ENCODE measurements at places on chromosomes 5 and 9.

- DNase-seq = no peak
These were observed 152.3 kb downstream of the KDM4C start for GRCh38 chr9:6910032-6910431.

GRCh38 chr9:79360387-79361347 is 211.1 kb upstream of the TLE4 start:
- no peak for DNase-seq

DNA sequence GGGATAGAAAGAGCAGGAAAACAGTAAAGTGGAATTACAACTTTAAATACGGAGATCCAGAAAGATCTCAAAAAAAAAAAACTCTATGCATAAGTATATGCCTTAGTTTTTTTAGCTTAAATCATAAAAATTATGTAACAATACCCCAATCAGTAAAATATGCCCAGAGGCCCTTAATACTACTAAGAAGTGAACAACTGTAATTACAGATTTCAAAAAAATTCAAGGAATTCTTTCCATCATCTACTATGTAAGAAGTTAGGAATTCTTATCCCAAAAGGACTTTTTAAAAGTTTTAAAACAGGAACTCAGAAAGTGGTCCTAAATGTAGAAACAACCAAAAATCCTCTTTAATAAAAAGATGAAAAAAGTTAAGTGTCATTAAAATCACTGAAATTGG is 111.3 kb downstream of the SSBP2 start:
- DNase-seq = no peak

DNA sequence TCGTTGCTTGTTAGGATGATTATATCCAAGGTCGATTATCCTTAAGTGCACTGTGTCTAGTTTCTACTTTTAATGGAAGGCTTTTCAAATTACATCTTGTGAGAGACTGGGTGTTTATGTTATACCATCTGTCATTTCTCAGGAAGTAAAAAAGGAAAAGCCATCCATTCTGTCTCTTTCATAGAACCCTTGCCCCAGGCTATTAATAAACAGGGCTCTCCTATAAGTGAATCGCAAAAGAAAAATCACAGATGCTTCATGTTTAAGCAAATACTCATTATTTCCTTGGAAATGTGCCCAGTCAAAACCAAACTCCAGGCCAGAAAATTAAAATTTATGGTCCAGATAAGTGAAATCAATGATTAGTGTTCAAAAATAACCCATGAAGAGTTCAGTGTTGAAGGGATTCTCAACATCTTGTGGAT is 58.1 kb downstream of the STARD4 start:
- no peak for DNase-seq

GRCh38 chr5:3362606-3362910 is 233.1 kb upstream of the IRX1 start:
- DNase-seq = no peak

- no peak for DNase-seq
These were observed 42.7 kb downstream of the ZFAND5 start for GRCh38 chr9:72322259-72322658.

- DNase-seq = no peak
These were observed 391.6 kb downstream of the TMEM161B start for GRCh38 chr5:87877023-87877422.

DNA sequence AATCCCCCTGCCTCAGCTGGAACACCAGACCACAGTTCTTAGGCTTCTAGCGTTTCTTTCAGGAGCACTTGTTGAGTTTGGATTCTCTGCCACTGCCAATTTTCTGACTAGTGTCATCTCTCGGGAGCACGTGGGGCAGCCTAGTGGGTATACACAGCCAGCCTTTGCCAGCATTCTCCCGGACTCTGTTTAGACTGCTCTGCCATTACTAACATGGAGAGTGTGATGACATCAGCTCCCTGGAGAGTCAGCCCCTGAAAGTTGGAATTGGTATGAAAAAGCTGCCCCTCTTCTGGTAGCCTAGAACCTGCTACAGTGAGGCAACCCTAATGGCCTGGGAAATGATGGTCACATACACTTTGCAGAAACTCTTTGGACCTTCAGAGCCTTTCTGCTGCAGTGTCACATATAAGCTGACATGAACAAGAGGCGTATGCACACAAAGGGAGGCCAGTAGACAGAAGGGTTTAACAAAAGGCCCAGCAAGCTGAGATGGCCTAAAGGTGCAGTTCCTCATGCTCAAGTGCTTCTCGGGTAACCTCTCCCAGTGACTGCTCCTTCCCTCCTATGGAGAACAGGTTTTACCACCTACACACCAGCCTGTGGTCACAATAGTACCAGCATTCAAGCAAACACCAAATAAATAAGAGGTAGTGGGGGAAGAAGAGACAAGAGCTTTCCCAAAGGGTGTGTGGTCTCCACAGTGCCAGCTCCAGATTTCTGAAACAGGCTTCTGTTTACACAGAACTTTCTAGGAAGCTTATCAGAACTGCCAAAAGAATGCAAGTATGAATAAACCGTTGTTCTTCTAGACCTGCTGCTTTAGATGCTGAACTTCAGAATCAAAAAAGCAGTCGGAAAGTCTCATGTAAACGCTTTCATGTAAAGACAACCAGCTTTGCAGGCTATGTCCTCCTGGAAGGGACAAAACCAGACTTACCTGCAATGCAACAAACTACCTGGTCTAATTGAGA is 16.5 kb downstream of the SPACA9 start:
- no peak for DNase-seq
